OCI-LY7 (cell line): ENCODE measurements at places on chromosomes 16 and 17.

GRCh38 chr16:25585526-25585925 lies 106.2 kb upstream of the HS3ST4 start:
- peak; percentile 0 for DNase-seq

DNA sequence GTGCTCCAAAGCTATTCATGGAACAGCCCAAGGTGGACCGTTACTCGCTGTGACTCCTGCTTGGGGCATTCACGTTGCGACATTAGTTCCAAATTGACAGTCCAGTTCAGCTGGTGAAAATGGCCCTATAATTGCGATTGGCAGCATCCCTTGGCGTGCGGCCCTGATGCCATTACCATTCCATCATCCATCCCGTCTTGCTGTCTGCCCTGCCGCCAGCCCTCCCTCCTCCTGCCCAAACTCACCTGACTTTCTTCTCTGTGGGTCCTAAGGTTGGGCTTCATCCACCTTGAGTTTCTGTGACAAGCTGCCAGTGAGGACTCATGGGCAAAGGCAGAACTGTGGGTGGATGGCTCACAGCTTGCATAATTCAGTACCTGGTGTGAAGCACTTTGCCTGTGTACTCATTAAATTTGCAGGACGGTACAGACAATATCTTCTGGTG lies 104.6 kb downstream of the RPTOR start:
- no peak for DNase-seq

- DNase-seq: no peak
Observed at GRCh38 chr16:78745108-78746019, 645.9 kb downstream of the WWOX start.

- DNase-seq: no peak
Observed at GRCh38 chr17:47807421-47807820, 14.2 kb downstream of the OSBPL7 start.

- DNase-seq: no peak
Observed at GRCh38 chr17:70365091-70365583, 195.8 kb downstream of the KCNJ2 start.

DNA sequence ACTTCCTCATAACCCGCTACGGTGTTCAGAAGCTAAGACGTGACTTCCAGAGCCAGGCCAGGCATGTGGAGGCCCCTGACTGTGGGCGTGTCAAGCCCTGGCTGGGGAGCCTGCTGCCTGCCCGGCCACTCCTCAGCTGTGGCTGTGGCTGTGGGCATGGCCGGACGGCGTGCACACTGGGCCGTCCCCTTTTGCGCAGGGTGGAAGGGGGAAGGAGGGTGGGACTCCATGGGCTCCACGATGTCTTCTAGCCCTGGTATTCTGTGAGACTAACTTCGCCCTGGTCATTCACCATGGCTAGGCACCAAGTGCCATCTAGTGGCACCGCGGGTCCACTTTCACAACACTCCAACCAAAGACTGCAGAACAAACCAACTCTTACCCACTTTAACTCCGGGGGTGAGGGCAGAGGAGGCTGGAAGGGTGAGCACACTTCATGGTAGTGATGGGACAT lies 67.9 kb downstream of the N4BP1 start:
- peak; percentile 38 for DNase-seq

DNA sequence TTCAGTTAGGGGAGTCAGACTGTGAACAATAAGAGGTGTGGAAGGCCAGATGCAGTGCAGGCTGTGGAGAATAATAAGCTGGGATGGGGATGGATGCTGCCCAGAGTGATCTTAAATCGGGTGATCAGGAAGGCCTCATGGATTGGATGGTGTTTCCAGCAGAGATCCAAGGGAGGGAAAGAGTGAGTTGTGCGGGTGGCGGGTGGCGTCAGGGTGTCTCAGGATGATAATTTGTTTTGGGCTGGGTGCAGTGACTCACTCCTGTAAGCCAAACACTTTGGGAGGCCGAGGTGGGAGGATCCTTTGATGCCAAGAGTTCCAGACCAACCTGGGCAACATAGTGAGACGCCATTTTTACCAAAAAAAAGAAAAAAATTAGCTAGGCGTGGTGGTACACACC lies 7.9 kb downstream of the CLUAP1 start:
- DNase-seq: no peak

DNA sequence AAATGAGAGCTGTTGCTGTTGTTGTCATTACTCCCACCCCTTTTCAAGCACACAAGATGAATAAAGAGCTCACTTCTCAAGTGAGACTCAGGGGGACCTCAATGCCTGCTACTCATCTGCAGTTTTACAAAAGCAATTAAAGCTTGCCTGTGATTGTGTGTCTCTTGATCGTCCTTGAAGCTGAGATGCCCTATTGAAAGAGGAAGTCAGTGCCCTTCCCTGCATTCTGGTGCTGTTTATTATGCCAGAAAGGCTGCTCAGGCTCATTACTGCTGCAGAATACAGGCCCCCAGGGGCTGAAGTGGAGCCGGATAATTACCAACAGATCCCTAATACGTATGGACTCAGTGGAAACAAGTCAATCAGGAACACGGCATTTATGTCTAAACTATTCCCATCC lies 147.2 kb downstream of the HS3ST2 start:
- DNase-seq: no peak

- DNase-seq: peak; percentile 78
Observed at GRCh38 chr17:63405741-63406261, 40.3 kb downstream of the CYB561 start.

DNA sequence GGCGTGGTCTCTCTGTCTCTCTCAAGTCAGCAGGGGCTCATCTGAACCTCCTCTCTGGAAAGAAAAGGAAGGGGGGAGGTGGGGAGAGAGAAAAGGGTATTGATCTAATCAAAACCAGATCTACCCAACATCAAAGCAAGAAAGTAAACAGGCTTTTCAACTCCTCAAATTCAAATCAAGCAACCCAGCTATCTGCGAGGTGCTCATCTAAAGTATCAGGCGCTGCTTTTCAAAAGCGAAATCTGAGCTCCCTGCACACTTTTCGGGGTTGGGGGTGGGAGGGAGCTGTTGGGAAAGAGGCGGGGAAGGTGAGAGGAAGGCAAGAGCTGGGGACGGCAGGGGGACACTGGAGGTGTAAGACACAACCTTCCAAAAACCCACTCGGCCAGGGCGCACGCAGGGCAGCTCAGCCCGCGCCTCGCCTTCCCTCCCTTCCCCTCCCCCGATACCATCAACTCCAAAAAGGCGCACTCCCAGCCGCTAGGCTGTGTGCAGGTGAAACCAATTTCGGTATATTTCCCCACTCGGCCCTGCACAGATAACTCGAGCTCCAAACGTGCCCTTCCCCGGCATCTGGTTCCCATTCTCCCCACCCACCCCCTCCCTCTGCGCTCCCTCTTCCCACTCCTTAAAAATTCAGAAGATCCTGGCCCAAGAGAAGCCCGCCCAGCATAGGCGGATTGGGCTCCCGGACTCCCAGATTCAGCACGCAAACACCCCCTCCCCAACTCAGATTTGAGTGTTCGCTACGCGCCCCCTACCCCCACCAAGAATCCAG lies 2.6 kb downstream of the AXIN2 start:
- DNase-seq: no peak

DNA sequence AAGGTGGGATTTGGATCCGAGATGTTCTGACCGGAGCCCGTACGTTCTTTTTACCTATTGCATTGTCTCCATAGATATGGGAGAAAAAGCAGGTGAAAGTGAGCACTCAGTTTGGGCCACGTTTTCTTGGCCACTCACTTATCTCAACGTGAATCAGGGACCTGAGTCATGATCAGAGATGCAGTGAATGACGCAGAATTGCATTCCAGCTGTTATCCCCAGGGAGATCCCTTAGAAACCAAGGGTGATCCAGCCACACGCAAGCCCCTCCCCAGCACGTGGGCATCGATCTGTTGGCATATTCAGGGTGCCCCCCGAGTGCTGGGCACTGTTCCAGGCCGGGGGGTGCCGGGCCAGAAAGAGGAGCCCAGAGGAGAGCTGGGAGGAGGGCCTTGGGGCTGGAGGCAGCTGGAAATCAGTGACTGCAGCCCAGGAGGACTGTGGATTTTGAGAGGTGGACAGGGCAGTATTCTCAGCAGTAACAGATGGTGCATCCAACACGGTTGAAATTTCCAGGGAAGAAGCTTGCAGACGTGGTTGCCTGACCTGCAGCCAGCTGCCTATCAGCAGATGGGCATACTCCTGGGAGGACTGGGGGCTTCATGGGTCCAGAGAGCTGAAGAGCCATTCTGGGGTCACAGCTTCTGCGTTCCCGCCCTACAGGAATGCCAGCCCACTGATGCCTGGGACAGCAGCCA lies 87.2 kb upstream of the CACNG5 start:
- DNase-seq: no peak

- no peak for DNase-seq
Observed at GRCh38 chr17:34739386-34739785, 160.0 kb downstream of the TMEM132E start.

GRCh38 chr16:17109413-17109812 lies 361.3 kb downstream of the XYLT1 start:
- DNase-seq: no peak

GRCh38 chr16:507996-508395 lies 19.5 kb upstream of the CAPN15 start:
- no peak for DNase-seq

GRCh38 chr17:63925615-63926014 lies 6.5 kb downstream of the CD79B start:
- peak; percentile 95 for DNase-seq

- no peak for DNase-seq
Observed at GRCh38 chr17:7463372-7463846, 16.0 kb downstream of the ZBTB4 start.

DNA sequence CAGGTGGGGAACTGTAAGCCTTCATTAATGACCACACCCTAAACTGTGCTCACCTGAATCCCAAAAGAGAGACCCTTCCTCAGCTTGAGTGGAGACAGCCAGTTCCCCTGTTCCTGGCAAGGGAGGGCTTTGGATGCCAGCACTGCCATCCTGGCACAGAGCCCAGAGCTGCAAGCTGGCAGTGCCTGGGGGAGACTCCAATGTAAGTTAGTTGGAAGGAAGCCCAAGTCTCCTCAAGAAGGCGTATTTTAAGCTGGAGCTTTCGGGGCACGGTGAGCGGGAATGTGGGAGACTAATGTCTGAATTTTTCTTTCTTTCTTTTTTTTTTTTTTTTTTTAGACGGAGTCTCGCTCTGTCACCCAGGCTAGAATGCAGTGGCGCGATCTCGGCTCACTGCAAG lies 4.7 kb downstream of the CDC42EP4 start:
- DNase-seq: no peak

DNA sequence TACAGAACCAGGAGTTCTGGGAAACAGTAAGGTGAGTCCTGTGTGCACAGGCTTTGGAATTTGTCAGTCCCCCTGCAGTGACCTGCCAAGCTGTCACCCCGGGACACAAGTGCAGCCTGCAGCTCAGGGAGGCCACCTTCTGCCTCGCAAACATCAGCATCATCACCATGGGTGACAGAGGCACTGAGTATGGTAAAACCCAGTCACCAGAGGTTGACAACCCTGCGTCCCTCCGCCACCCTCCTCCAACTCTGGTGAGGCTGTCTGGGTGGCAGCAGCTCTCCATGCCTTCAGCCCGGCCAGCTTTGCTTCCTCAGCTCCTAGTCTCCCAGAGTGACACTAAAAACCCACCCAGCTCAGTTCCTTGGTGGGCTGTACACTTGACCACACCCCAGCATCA lies 221.0 kb downstream of the CPPED1 start:
- no peak for DNase-seq

DNA sequence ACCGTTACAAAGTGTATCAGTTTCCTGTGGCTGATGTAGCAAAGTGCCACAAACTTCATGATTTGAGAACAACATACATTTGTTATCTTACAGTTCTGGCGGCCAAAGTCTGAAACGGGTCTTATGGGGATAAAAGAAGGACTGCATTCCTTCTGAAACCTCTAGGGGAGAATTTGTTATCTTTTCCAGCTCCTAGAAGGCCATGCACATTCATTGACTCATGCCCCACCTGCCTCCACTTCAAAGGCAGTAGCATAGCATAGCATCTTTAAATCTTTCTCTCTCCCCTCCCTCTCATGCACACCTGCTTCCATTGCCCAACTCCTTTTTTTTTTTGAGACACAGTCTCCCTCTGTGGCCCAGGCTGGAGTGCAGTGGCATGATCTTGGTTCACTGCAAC lies 190.7 kb upstream of the DYNLRB2 start:
- DNase-seq: no peak

GRCh38 chr17:10077561-10078299 lies 120.7 kb downstream of the GAS7 start:
- DNase-seq: no peak

- no peak for DNase-seq
Observed at GRCh38 chr17:42579794-42580551, 2.4 kb upstream of the PSMC3IP start.

DNA sequence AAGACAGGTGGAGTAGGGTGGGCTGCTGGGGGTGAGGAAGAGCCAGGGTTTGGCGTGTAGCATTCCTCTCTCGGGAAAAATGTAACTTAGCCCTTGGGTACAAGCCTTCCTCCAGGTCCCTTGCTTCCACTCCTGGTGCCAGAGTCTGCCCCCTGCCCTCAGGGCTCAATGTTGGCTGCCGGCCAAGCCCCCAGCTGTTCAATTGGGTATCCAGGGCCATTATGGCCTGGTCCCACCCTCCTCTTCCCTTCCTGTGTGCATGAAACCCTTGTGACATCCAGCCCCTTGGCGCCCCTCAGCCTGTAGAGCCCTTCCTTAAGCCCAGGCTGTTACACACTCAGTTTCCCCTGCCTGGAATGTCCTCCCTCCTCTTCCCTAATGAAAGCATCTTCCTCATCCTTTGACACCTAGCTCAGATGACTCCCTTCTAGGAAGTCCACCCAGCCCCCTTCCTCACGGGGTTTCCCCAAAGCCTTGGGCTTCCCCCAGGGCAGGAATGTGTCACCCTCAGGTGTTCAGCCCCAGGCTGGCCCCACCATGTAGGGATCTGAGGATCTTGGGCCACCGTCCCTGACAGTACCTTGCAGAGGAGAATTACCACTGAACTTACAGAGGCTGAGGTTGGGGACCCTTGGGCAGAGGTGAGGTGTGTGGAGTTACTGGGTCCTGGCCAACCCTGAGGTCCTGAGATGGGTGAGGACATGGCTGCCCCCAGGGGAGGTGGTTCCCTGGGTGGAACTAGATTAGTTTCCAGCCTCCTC lies 30.0 kb downstream of the B9D1 start:
- no peak for DNase-seq

DNA sequence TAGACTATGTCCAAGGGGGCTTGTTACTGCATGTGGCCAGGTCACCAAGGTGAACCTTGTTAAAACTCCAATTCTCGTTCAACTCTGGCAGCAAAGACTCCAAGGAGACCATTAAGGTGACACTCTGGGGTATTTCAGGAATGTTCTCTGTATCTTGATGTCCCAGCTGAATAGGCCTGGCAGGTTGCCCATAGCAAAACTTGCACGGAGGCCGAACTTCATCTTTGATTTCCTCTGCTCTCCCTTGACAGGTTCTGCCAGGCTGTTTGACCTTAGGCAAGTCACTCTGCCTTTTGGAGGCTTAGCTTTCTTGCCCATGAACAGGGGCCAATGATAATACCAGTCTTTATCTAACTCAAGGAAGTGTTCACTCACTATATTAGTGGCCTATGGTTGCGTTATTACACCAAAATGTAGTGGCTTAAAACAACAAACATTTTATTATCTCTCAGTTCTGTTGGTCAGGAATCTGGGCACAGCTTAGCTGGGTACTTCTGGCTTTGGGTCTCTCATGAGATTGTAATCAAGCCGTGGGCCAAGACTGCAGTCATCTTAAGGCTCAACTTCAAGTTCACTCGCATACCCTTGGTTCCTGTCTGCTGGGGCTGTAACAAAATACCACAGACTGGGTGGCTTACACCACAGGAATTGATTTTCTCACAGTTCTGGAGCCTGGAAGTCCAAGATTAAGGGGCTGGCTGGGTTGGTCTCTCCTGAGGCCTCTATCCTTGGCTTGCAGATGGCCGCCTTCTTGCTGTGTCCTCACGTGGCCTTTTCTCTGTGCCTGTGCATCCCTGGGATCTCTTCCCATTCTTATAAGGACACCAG lies 168.5 kb downstream of the UTP18 start:
- no peak for DNase-seq

GRCh38 chr16:77169650-77170236 lies 21.2 kb upstream of the MON1B start:
- DNase-seq: peak; percentile 65
